Cardiac fibroblast (primary cell): ENCODE measurements at places on chromosomes 1 and 21.

- no peak for DNase-seq
Measured at GRCh38 chr1:94708299-94708685, 111.9 kb upstream of the SLC44A3 start.

DNA sequence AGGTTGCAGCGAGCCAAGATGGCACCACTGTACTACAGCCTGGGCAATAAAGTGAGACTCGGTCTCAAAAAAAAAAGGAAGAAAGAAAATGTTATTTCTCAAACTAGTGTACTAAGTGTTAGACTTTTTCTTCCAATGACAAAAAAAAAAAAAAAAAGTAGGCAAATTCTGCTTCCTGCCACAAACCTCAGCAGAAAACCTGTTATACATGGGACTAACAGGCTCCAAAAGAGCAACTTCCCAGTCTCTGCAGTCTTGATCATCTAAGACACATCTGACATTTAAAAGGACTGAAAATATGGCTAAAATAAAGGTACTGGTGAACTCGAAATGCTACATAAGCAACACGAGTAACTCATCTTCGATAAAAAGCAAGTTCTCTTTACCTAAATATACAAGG lies 59.6 kb downstream of the HSF2BP start:
- no peak for DNase-seq

GRCh38 chr1:215043401-215043800 lies 39.1 kb upstream of the KCNK2 start:
- peak; percentile 17 for DNase-seq

- DNase-seq: no peak
Measured at GRCh38 chr1:237613984-237614383, 276.7 kb downstream of the ZP4 start.

DNA sequence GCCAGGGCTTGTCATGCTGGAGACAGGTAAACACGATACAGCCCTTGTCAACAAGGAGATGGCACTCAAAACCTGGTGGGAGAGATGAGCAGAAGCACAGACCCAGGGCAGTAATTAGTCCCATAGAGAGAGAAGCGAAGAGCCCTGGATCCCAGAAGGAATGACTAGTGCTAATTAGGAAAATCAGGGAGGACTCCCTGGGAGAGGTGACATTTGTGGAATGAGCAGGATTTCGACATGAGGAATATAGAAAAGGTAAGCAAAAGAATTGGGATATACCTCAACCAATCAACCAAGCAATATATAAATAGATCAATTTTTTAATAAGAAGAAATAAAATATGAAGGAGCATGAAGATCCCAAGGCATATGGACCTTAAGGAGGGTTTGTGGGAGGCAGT lies 98.5 kb upstream of the GJB5 start:
- DNase-seq: no peak

DNA sequence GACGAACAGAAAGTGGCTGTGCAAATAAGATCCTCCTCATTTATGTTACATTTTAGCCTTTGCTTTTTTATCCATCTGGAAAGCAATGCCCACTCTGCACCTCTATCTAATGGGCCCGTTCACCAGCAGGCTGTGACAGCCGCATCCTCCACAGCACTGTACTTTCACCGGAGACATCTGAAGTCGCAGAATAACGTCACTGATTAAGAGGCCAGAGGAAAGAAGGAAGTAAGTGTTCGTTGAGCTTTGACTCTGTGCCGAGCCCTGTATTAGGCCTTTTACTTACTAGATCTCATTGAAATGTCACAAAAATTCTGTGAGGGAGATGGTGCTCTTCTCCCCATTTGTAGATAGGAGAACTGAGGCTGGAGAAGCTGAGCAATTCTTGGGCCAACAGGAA lies 62.3 kb downstream of the KAZN start:
- no peak for DNase-seq

- peak; percentile 37 for DNase-seq
Measured at GRCh38 chr1:16441282-16441665, 750 bp downstream of the NECAP2 start.

GRCh38 chr1:106290805-106291501 lies 765.5 kb upstream of the PRMT6 start:
- DNase-seq: no peak

- no peak for DNase-seq
Measured at GRCh38 chr1:25137521-25138395, 94.5 kb downstream of the SYF2 start.

DNA sequence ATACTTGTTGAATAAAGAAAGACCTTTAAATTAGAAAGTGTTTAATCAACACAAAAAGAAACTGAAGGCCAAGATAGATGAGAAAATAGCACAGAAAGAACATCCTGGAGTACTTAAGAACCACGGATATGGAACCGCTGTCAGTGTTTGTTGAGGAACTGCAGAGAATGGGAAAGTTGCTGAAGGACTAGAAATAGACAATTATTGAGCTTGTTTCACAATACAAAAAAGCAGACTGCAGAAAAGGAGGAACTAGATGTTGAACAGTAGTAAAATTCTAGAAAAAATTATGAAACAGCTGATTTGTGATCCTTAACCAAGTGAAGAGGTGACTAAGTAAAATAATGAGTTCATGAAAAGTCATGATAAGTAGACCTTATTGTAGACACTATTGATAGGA lies 29.7 kb downstream of the MYSM1 start:
- no peak for DNase-seq

- no peak for DNase-seq
Measured at GRCh38 chr1:81129776-81130175, 671.0 kb upstream of the ADGRL2 start.

DNA sequence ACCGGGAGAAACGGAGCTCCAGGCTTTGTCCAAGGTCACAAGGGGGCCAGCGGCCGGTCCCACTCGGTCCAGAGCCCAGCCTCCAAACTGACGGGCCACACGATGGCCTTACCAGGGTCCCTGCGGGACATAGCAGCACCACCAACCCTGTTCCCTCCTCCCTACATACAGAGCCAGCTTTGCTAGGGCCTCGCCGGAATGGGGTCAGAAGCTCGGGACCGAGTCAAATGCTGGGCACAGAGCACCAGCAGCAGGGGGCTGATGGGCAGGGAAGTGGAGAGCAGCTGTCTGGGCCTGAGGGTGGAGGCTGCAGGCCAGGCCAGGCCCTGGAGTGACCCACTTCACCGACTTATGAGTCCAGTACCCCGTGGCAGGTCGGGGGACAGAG lies 14.9 kb upstream of the TTC39A start:
- DNase-seq: no peak

- peak; percentile 69 for DNase-seq
Measured at GRCh38 chr1:89608319-89608983, 24.5 kb upstream of the LRRC8C start.

DNA sequence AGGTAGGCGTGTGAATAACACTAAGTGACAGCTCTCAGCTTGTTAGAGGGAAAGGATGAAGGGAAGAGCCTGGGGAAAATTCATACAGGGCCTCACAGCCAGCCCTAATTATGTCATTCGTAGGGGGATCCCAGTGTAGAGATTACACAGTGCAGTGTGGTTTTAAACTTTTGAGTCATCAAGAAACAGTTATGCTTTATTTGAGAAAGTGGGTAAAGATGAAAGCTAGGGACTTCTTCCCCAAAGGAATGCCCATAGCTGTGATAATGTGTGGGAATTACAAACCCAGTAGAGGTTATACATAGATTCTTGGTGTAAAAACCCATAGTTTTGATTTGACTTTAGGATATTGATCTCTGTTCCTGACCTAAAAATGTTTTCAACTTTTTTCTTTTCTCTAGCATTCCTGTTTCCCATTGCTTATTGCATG lies 1.9 kb downstream of the TTF2 start:
- peak; percentile 67 for DNase-seq

DNA sequence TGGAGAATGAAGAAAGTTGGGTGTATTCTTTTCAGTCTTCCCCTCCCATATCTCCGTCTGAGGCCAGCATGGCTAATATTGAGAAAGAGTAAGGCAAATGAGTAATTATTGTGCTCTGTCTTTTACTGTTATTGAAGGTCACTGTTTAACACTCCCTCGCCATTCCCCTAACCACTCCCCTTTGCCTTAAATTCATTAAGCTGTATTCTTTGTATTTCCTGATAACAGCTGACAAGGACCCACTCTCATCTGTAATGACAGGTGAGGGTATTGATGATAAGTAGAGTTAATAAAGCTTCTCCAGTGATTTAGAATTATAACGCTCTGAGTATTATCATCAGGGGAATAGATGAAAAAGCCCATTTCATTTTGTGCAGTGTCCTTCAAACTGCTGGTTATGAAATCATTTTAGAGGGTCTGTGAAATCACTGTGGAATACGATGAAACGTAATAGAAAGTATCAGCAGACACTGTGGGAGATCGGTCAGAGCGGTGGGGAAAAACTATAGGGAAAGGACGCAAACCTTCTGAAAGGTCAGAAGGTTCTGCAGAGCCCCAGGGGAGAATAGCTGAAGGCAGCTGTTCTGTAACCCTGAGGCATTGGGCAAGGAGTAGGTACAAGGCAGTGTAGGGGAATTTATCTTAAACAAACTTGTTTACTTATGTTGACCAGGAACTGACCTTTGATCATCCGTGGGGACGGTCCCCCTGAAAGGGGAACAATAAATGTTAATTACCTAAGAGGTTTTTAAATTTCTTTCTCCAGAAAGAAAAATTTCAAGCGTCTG lies 46.3 kb upstream of the CACYBP start:
- no peak for DNase-seq

- no peak for DNase-seq
Measured at GRCh38 chr1:221823149-221823548, 81.3 kb upstream of the DUSP10 start.

DNA sequence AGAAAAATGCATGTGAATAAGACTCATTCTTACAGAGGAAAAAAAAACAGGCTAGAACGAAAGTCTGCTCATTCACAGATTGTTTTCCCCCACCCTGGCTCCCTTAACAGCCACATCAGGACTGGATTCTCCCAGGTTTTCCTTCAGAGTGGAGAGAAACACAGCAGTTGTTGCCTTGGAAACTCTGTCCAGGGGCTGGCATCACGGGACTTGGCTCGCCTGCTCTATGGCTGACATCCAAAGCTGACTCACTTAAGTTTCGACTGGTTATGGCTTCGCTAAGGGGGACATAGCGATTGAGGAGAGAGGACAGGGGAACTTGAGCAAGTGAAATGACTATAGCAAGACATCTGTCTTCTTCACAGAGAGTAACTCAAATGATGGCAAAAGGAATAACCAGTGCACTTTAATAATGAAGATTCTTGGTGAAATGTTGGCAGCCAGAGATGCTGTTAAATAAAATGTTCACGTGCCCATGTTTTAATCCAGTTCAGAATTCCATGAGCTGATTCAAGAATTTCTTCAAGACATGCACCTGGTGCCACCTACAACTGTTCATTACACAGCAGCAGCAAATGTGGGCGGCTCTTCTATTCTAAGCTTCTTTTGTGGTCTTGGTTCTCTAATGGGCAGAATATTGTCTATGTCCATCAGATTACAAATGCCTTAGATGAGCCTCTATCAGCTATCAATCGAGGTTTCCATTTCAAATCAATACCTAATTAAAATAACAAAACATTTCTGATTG lies 21.8 kb downstream of the MIS18A start:
- peak; percentile 89 for DNase-seq

- DNase-seq: no peak
Measured at GRCh38 chr1:75708910-75709309, 15.6 kb upstream of the ACADM start.

DNA sequence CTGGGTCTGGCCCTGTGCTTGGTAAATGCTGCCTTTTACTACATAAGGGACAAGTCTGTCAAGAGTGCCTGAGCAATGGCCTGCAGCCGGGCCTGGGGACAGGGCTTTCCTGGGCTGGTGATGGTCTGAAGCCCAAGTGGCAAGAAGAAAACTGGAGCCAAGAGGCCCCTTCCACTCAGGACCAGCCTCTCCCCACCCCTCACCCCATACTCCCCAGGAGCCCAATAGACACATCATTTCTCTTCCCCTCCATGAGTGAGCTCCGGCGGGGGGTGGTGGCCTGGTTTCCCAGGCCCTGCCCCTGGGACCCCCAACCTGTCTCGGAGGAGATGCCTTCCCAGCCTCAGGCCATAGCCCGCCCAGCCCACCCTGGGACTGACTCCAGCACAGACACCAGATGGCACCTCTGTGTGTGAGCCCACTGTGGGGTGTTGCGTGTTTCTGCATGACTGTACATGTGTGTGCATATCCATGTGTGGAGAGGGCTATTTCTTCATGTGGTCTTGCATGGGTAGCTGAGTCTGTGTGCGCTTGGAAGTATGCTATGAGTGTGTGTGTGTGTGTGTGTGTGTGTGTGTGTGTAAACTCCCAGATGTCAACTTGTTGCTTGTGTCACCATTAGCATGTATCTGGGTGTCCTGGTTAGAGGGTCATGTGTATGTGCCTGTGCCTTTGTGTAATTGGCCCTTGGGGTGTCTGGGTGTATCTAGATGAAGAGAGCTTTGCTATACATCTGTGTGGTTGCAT lies 14.3 kb upstream of the LRP8 start:
- DNase-seq: no peak

GRCh38 chr21:39148975-39149374 lies 34.3 kb downstream of the PSMG1 start:
- DNase-seq: no peak

GRCh38 chr1:219774386-219774785 lies 154.0 kb downstream of the SLC30A10 start:
- DNase-seq: no peak

GRCh38 chr1:153774780-153775457 lies at the start of gene SLC27A3:
Gene SLC27A3, plus strand, starts transcription at chr1:153775407. Its CDS starts 91 bp downstream, at chr1:153775498.
- peak; percentile 35 for DNase-seq

GRCh38 chr1:56297904-56298303 lies 281.5 kb downstream of the PLPP3 start:
- no peak for DNase-seq

- DNase-seq: no peak
Measured at GRCh38 chr1:68234094-68234493, 1.8 kb upstream of the WLS start.

DNA sequence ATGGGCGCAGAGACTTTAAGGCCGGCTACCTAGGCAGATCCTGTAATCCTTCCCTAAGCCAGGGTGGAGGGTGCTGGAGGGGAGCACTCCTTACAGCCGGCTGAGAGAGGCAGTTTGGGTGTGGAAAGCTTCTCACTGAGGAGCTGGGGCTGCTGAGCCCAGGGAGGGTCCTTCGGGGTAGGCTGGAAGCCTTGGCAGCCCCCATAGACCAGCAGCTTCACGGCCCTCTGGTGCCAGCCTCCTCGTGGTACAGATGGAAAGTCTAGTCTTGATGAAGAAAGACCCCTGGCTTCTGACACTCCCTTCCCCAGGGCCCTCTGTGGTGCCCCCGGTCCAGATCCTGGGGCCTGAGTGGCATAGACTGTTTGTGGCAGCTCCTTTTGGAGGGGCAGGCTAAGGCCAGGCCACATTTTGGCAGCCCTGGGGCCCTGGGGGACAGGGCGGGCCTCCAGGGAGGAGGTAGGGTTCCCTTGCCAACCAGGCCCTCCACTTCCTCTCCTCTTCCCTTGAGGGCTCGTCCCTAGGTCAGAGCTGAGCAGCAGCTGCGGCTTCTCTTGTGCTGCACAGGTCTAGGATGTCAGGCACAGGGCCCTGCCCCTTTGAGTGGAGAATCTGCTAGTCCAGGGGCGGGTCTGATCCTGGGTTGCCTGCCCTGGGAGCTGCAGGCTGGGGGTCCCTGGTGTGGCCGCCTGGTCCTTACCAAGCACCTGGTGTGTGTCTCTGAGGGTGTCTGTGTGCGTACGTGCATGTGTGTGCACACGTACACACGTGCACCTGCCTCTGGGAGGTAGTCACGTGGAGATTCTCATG lies 4.8 kb downstream of the AMPD2 start:
- peak; percentile 29 for DNase-seq
